ENCODE measurements at places on chromosomes 6 and 20. TPM values are rescaled to one million over a fixed set of nuclear protein-coding genes. Genes with fewer than 3 reads are reported as not detected.

- no peaks in the 10 kb centered on the region for H3K27me3 ChIP-seq
- H3K27ac ChIP-seq, result no peak overlapping the region
- H3K36me3 ChIP-seq, result no peaks in the 10 kb centered on the region
- no peak overlapping the region for H3K4me3 ChIP-seq
- DNase-seq, result no peak
These were observed 211.3 kb downstream of the ARID1B start for GRCh38 chr6:156988276-156989158.

GRCh38 chr6:927157-927556 lies 234.2 kb upstream of the EXOC2 start:
- no peaks in the 10 kb centered on the region for H3K27me3 ChIP-seq
- H3K4me1 ChIP-seq, result no peaks in the 10 kb centered on the region
- H3K4me3 ChIP-seq, result no peak overlapping the region
- H3K27ac ChIP-seq, result no peak overlapping the region

DNA sequence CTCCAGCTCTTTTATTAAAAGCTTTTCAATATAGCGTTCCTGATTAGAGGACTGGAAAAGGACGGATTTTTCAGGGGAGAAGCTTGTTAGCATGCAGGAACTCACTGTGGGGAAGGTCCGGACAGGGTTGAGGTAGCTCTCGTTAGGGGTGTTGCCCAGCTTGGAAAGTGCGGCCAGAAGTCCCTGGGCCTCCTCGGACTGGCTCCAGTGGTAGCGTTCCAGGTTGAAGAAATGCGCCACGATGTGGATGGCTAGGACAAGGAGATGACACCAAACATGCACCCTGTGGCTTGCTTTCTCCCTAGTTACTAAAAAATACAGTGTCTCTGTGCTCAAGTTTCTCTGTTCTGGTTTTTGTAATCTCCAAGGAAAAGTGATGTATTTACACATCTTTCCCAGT lies 12.5 kb downstream of the NOX3 start:
- H3K36me3 ChIP-seq, result no peaks in the 10 kb centered on the region
- H3K27me3 ChIP-seq, result no peaks in the 10 kb centered on the region
- peak overlapping the region; percentile 88 for H3K27ac ChIP-seq
- H3K4me1 ChIP-seq, result peaks cover 18% of the 10 kb centered on the region

- no peak overlapping the region for H3K27ac ChIP-seq
- H3K36me3 ChIP-seq, result no peaks in the 10 kb centered on the region
- no peak overlapping the region for H3K4me3 ChIP-seq
- peaks cover 17% of the 10 kb centered on the region for H3K4me1 ChIP-seq
- DNase-seq, result no peak
These were observed 162.5 kb upstream of the CITED2 start for GRCh38 chr6:139536751-139537617.

DNA sequence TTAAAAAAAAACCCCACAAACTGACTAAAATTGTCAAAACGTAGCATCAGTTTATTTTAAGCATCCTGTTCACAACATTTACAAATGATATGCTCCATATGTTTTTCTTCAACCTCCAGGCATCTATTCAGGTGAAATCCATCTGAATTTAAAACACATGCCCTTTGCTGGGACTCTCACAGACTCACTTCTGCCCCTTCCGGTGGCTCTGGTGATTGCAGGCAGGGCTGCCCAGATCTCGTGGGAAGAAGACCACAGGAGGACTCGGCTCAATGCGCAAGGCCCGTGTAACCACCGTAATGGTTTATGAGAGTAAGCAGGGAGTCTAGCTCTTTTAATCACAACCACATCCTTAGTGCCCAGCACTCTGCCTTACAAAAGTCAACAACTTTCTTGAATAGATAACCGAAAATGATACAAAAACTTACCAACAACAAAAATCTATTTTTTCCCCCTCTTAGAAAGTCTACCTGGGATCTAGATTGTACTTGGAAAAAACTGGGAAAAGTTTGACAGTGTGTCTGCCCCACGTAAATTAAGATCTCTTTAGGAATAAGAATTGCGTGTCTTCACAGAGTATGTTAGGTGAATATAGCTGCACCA lies 139.1 kb downstream of the KIF16B start:
- no peaks in the 10 kb centered on the region for H3K27me3 ChIP-seq
- no peak for DNase-seq
- no peaks in the 10 kb centered on the region for H3K36me3 ChIP-seq
- H3K4me1 ChIP-seq, result no peaks in the 10 kb centered on the region

Gene PTGIS
- total RNA-seq, result 30.3 TPM

Gene PDYN
- not detected for total RNA-seq

Measured in PC-9 (cell line).